Islet precursor cell (in vitro differentiated cells): ENCODE measurements at places on chromosomes 1 and 21.

DNA sequence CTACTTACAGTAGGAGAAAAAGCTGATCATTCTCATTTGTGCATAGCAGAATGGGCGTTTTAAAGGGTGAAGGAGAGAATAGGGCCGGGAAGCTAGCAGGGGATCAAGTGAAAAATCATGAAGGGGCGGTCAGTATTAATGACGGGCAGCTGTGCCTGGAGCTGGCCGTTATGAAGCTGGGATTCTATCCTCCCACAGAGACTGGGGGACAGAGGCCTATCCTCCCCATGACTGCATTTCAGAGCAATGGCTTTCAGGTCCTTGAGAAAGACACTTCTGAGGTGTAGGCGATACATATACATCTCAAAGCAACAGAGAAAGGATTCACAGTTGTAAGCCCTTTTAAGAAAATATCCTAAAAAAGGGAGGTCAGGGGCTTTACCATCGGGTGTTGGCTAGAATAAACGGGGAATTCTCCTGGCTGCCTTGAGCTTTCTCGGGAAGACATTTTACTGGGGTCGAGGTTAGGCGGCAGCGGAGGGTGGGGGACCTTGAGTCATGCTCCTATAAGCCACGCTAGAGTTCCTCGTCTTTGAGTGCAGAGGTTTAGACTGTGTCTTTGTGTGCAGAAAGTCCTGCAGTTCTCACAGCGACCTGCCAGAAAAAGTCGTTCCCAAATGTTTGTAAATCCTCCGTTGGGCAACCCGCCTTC, 559 bp upstream of the MTARC2 start:
- no peak for DNase-seq

DNA sequence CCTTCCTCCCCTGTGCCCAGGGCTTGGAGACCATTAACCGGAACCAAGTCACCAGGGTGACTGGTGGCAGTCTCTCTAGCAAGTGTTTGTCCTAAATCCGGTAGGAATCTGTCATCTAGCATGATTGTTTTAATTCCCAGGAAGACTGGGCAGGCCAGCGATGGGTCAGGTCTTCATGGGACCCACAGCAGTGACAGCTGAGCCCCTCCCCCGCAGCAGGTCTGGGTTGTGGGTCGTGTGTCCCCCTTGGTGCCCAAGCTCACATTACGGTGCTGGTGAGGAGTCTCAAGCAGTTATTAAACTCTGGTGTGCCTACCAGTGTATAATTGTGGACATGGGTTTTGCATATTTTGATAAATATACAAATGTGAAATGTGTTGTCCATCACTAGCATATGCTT, 466.5 kb downstream of the MATN1 start:
- DNase-seq = no peak

GRCh38 chr1:4664606-4665005, 10.2 kb downstream of the AJAP1 start:
- no peak for DNase-seq

DNA sequence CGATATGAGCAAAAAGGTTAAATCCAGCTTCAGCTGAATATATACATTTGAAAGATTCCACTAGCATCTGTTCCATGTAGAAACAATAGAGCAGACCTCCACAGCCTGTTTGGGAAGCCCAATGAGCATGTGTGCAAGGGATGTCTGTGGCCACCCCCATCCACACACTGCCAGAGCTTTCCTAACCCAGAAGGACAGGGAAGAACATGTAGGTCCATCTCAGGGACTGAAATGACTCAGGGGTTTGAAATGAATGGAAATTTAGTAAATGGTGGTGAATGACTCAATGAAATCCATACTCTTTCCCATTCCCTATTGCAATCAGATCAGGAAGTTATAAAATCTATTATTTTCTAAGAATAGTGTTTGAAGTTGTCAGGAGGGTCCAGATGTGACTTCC, 397.2 kb downstream of the DUSP10 start:
- no peak for DNase-seq

- DNase-seq = no peak
These were observed 20.1 kb downstream of the EPS15 start for GRCh38 chr1:51498924-51499323.

GRCh38 chr1:244796719-244797406, 38.6 kb upstream of the COX20 start:
- DNase-seq = no peak
